HAP-1 (cell line): ENCODE measurements at places on chromosomes 12 and 14.
A peak's percentile ranks its signal among the peaks of the same experiment; 100 is the strongest.

DNA sequence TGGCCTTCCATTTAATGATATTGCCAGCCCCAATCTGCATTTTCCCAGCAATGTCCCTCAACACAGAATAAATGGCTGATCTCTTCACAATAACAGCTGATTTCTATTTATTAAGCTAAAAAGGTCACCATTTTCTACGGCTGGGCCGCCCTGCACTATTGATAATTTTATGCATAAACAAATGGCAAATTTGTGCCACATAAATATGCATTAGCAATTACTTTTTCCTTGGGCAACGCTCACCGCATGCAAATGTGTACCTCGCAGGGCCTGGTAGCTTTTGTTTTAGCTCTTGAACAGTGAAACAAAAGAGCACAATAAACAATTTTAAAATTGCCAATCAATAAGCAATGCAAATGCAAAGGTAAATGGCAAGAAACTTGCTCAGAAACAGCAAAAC is 331.9 kb upstream of the SOX5 start:
- no peak for DNase-seq

DNA sequence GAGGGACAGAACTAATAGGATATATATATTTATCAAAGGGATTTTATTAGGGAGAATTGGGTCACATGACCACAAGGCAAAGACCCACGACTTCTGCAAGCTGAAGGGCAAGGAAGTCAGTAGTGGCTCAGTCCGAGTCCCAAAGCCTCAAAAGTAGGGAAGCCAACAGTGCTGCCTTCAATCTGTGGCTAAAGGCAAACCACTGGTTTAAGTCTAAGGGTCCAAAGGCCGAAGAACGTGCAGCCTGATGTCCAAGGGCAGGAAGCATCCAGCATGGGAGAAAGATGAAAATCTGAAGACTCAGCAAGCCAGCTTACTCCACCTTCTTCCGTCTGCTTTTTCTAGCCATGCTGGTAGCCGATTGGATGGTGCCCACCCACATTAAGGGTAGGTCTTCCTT is 157.9 kb upstream of the CRY1 start:
- no peak for DNase-seq

GRCh38 chr14:35365130-35366055 is 39.2 kb downstream of the NFKBIA start:
- no peak for DNase-seq

- DNase-seq = no peak
Measured at GRCh38 chr14:74616507-74616906, 4.5 kb upstream of the LTBP2 start.

DNA sequence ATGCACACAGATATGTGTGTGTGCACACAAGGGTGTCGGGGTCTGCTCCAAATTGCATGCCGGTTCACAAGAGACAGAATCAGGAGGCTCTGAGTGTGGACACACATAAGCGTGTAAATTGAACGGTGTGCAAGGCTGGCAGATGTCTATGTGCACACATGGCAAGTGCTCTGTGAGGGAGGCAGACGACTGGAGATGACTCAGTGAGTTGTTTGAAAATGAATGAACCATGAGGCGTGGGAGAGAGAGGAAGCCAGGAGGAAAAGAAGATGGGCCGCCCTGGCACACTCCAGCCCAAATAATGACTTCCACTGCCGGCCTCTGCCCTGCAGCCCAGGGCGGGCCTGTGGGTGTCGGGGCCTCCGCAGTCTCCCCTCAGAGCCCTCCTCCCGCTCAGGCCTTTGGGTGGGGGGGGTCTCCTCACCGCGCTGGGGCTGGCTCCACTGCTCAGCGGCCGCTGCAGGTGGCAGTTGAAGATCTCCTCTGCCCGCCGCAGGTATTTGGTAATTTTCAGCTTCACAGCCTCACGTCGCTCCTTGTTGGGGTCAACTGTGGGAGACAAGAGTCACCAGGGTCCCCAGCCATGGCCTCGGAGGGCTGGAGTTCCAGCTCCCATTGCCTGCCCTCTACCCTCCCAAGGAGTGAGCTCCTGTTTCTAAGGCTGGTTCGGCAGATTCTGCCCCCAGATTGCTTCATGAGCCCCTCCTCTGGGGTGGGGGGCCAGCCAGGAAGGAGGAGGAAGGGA is 3.5 kb downstream of the RPS6KL1 start:
- no peak for DNase-seq

DNA sequence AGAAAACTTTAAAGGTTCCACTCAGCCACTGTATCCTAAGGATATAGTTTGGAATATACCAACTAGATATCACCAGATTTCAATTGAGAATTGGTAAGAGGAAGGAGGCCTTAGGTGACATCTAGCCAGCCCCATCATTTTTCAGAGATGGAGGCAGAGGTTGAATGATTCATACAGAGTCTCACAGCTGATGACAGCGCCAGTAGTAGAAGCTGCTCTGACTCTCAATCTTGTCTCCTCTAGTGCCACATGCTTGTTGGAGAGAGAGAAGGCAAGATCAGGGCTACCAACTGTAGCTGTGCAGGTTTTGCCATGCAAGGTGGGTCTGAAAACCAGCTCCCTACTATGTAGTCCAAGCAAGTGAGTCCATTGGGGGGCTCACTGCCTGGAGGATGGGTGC is 6.1 kb downstream of the FRMD6 start:
- no peak for DNase-seq

DNA sequence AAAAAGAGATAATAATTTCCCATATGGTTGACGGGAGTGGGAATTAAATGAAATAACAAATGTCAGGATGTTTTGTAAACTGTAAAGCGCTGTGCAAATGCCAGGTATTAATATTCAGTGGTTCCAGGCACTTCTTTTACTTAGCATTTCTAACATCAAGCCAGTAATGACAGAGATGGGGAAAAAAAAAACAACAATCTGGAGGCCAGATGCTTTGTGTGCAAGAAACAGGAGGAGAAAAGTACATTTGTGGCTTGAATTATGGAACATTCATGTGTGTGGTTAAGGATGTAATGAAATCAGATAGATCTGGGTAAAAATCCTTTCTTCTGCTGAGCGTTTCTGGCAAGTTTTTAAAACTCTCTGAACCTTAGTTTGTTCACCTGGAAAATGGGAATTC is 509.6 kb downstream of the FUT8 start:
- no peak for DNase-seq

GRCh38 chr14:81095539-81095938 is 125.2 kb downstream of the GTF2A1 start:
- no peak for DNase-seq

DNA sequence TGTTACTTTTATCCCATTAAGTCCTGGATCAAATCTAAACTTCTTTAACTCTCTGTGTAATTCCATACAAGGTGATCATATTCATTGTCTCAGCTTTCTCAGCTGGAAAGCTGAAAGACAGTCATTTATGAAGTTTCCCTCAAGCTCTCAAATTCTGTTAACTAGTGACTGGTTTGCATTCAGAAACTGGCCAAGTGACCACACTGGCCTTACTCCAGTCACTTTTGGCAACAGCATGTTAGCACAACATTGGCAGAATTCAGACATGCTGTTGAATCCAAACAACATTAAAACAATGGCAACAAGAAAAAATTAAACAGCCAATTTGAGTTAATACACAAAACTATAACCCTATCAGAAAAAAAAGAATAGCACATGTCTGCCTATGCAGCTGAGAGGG is 343.3 kb downstream of the MDGA2 start:
- no peak for DNase-seq

DNA sequence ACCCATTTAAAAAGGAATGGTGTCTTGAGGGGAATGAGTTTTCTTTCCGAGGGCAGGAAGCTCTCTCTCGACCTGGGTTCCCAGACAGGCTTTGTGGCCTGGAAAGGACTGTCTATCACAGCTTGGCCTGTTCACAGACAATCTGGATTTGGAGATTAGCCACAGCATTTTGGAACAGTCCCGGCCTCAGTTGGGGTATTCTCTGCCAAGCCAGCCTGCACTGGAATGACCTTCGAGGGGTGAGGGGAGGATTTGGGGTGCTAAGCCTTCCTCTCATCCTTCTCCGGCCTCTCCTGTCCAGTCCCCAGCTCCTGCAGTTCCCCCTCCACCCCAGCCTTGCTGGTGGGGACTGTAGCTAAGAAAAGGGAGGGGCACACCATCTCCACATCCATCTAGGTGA is 13.0 kb downstream of the TBX5 start:
- no peak for DNase-seq

GRCh38 chr14:72254937-72255472 is 322.8 kb downstream of the RGS6 start:
- no peak for DNase-seq

GRCh38 chr14:100834794-100835547 is 9.1 kb downstream of the MEG3 start:
- DNase-seq = no peak

DNA sequence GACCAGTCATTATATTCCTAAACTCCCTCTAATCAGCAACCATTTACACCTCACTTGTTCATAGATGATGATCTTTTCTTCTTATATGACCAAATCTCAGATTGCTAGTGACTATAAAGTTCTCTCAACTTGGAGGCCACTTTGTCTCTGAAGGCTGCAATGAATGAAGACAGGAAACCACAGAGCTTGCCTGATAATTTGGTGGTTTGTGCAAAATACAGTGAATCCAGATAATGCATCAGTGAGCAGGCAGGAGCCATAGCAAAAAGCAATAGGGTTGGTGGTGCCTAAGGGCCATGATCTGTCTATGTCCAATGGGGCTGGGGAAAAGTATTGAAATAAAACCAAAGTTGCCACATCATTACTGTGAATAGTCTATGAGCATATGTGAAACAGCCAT is 123.8 kb upstream of the LRFN5 start:
- no peak for DNase-seq

GRCh38 chr12:53516758-53517455 is 9.6 kb upstream of the NPFF start:
- DNase-seq = no peak

- no peak for DNase-seq
Measured at GRCh38 chr12:77679686-77680085, 151.0 kb upstream of the NAV3 start.

DNA sequence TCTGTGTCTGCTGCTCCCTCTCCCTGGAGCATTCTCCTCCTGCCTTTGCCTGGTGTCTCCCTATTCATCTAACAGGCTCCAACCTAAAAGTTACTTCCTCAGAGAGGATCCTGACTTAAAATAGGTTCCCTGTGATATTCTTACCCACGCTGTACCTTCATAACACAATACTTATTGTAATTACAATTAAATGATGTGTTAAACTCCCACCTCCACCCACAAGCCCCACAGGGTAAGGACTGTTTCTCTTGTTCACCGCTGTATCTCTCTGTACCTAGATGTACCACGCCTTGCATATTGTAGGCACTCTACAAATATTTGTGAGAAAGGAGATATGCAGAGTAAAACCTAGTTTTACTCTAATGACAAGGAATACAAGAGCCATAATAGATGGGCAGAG is 5.0 kb downstream of the HEBP1 start:
- DNase-seq = no peak

GRCh38 chr12:123131879-123132402 is 18.9 kb downstream of the PITPNM2 start:
- DNase-seq = no peak

- no peak for DNase-seq
Measured at GRCh38 chr14:39107591-39107996, 4.6 kb upstream of the SEC23A start.

DNA sequence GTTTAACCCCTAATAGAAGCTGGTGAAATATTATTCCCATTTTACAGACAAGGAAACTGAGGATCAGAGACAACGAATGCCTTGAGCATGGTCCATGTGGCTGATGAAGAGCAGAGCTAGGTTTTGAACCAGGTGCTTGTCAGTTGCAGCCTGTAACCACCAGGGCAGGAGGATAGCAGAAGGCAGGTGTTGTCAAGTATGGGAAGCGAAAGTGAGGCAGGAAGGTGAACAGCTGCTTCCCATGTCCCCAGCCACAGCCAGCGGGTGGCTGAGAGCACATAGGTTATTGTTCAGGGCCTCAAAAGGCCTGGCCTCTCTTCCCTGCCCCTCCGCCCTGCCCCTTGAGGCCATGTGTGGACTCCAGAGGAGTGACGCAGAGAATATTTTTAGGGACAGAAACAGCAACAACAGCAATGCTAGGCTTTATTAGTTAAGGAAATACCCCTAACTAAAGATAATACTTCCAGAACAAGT is 39.6 kb downstream of the IQSEC3 start:
- no peak for DNase-seq

GRCh38 chr12:17357396-17357795 is 732.6 kb downstream of the RERGL start:
- no peak for DNase-seq

DNA sequence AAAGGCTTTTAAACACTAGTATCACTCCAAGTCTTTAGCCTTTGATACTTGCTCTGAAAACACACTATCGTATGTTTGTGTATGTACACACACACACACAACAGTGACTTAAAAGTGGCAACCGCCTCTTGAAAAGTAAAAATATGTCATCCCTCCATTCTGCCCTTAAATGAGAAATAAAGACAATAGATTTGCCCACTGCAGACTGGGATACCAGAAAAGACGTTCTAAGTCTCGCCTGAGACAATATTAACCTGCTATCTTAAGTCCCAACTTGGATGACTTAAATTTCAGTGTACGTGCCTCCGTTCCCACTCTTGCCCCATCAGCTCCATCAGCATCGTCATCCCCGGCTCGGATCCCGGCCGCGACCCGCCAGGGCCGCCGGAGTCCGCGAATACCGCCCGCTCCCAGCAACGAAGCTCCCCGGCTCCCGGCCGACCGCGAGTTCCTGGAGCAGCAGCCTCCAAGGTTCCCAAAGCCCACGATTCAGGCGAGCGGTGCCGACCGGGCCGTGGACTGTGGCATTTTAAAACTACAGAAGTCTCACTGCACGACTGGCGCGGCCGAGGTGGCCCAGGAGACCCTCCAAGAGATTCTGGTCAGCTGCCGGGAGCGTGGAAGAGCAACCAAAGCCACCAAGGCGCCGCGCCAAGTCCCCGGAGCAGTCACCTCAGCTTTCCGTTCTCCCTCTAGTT is 2.8 kb upstream of the ARID2 start:
- peak; percentile 58 for DNase-seq

DNA sequence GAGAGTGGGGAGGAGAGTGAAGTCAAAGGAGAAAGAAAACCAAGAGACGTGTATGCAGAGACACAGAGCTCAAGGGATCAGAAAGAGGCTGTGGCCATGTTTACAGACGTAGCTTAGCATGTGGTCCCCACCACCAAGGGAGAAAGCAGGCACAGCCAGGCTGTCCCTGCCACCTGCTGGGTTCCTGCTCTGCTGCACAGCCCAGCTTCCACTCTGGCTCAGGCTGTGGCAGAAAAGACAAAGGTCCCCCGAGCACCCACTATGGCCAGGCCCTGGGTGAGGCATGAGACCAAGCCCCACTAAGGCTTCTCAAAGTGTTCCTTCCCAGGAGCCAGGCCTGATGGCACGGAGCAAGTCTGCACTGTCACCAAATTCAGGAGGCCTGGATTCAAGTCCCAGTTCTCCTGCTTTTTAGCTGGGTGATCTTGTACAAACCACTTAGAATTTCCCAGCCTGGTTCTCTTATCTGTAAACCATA is 25.9 kb upstream of the COL2A1 start:
- no peak for DNase-seq

- no peak for DNase-seq
Measured at GRCh38 chr14:101064121-101064661, 160.7 kb upstream of the RTL1 start.

- no peak for DNase-seq
Measured at GRCh38 chr12:40188558-40189320, 36.1 kb upstream of the LRRK2 start.
